ENCODE measurements at places on chromosomes 12 and 14.

DNA sequence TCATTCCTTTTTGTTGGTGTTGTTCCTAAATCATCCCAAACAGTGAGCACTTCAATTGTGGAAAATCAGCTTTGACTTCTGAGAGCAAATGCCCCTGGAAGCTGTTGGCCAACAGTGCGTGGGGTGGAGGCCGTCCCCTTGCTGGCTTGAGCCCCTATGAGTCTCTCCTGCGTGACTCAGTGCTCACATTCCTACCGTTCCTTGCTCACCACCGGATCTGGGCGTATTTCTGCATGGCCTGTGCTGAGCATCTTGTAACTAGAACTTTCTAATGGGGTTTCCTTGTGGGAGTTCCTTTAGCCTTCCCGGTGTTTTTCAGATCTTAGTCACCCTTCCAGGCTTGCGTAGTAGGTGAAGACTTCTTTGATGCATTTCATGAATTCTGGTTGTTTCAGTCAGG, 14.7 kb downstream of the SERPINA1 start:
- DNase-seq, result no peak

DNA sequence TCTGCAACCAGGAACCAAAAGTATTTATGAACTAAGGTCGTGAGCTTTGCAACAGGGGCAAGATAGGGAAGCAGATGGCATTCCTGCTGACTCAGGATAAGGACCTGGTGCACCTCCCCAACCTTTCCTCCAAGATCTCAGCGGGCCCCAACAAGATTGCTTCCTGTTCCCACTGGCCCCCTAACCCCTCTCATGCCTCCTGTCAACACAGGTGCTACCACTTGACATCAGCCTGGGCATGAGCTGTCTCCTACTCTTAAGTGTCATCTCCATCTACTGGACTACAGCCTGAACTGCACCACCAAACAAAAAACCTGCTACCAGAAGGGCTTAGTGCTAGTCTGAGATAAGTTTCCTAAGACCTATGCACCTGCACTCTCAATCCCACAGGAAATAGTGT, 32.7 kb downstream of the MED6 start:
- DNase-seq, result no peak

- no peak for DNase-seq
These were observed 552.3 kb downstream of the SLC16A7 start for GRCh38 chr12:60148109-60148508.

DNA sequence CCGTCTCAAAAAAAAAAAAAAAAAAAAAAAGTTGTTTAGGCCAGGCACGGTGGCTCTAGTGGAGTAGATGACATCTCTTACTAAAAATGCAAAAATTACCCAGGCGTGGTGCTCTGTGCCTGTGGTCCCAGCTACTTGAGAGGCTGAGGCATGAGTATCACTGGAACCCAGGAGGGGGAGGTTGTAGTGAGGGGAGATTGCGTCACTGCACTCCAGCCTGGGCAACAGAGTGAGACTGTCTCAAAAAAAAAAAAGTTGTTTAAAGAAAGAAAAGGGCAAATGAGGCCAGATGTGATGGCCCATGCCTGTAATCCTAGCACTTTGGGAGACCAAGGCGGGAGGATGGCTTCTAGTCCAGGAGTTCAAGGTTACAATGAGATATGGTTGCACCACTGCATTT, 36.6 kb upstream of the SPPL3 start:
- no peak for DNase-seq

- no peak for DNase-seq
These were observed 54.6 kb downstream of the TSPAN11 start for GRCh38 chr12:30980955-30981662.

GRCh38 chr12:91215940-91216454, 33.4 kb upstream of the DCN start:
- no peak for DNase-seq

DNA sequence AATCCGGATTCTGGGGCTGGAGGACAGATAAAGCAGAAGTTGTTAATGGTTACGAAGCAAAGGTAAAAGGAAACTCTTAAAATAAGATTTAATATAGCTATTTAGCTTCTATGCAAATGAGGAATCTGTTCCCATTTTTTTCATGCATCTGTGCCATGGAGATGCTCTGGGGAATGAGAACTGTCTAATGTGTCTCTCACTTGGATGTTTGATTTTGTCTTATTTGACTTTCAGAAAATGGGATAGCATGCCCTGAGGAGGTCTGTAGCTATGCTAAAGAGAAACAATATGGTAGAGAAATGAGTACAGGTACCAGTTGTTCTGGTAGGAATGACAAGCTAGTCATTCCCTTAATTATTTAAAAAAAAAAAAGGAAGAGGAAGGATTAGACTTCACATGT, 24.3 kb downstream of the C12orf76 start:
- DNase-seq, result no peak

- no peak for DNase-seq
These were observed 168.0 kb downstream of the PHLDA1 start for GRCh38 chr12:75863533-75863932.

DNA sequence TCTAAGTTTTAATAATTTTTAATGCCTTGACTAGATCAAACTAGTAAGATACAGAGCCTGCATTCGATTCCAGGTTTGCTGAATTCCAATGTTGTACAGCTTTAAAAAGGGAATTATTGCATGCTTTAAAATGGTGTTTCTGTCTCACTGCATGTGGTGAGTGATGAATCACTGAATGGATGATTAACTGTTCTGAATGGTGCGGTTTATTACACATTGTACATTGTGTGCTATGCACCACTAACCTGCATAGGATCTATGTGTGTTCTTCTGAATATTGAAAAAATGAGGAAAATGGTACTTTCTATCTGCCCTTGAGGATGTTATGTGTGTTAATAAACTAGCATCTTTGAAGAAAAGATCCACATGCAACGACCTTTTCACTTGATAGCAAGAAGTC, 231.7 kb downstream of the NRXN3 start:
- no peak for DNase-seq

DNA sequence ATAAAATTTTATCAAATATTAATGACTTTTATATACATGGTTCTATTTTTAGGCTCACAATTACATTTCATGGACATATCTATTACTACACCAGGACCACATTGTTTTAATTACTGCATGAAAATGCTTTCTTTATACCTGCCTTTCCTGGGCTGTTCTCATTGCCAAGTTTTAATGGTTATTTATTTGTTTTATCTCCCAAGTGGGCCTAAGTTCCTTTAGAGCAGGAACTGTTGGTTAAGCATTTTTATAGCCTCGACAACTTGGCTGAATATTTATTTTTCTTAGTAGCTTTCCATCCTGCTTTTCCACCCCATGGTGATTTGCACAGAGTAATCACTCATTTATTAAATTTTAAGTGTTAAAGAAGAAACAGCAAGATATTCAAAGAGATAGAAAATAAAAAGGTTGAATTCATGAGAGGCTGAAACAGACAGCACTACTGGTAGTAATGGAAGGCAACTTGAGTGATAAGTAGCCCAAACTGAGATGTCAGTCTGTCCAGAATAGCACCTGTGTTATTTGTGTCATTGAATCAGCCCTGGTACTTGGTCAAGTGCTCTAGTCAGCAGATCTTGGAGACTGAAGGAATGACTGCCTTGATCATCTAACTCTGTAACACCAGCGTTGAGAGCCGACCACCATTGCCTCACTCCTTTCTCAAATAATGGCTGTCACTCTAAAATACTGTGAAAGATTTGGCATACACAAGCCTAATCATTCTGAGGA, 119.1 kb upstream of the EGLN3 start:
- DNase-seq, result no peak

GRCh38 chr14:91873471-91874415, 6.4 kb upstream of the TC2N start:
- DNase-seq, result no peak

- DNase-seq, result no peak
These were observed 71.9 kb downstream of the NTF3 start for GRCh38 chr12:5503774-5504173.

DNA sequence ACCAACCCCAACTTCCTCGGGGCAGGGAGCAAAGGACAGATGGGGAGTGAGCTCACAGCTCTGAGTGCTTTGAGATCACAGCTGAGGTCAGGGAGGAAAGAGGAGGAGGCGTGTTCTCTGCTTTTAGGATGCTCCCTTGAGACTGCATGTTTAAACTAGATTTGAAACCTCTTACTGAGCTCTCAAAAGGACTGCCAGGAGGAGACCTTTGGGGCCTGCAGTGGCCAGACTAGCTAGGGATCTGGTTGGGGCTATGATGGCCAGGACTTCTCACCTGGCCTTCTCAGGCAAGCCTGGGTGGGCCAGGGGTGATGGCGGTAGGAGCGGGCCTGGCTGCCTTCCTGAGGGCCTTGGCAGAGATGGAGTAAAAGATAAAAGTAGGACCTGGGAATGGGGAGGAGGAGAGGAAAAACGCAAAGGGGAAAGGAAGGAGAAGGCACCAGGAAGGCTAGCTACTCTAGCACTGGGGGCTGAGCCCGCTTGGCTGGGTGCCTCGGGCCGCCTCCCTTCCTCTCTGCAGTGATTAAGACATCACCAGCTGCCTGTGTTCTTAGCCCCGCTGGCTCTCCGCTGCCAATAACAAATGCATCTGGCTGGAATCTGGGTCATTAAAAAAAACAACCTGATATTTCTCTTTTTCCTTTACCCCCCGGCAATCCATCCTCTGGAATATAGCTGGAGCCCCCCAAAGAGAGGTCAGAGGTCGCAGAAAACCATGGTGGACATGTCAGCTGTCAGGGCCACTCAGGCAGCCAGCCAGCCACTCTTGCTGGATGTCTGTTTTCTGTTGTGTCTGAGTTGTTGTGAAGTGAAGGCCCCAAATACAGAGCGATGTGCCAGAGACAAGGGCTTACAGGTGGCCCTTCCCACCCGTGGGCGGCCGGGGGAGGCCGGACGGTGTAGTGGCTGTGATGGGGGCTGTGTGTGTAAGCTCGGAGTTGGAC, 141.3 kb downstream of the TSPAN9 start:
- DNase-seq, result no peak

GRCh38 chr14:39499514-39499913, 67.3 kb upstream of the FBXO33 start:
- DNase-seq, result no peak

- DNase-seq, result no peak
These were observed 67.1 kb downstream of the IFNG-AS1 start for GRCh38 chr12:68056300-68056699.

DNA sequence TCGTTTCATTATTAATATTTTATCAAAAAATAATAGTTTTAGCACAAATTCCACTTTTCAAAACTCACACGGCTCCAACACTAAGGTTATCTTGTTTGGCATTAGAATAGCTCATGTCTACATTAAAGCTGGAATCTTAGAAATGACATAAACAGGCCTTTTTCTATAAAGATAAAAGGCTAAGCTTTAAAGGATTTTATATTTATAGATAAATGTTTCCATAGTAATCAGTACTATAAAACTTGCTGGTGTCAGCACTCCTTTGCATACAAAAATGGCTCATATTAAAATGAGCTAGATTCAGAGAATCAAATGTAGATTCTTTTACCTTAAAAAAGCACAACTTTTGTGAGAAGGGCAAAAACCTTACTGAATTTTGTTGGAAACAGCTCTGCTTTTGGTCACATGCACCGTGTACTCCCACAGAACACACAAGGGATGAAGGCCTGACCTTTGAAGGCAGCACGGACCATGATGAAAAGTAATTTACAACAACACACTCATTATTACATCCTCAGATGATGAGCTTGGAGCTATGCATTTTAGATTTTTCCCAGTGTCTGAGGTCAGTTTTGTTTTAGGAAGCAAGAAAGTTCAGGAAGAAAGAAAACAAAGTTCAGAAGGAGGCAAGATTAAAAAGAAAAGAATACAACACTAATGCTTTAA, 202.8 kb downstream of the BCAT1 start:
- DNase-seq, result no peak

- no peak for DNase-seq
These were observed 16.7 kb upstream of the ZDHHC17 start for GRCh38 chr12:76747245-76747644.

DNA sequence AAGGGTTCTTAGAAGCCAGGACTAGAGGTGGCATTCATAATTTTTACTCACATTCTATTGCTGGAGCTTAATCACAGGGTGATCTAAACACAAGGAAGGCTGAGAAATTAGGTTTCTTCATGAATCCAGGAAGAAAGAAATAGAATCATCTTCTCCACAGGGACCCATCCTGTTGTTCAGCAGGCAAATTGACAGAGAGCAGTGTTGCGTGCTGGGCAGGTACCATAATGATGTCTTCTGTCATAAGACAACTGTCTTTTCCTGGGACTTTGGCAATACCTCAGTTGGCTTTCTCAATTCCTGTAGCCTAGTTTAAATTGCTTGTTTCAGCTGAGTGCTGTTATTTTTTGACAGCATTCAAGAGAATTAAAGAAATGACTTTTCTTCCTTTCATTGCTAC, 468.0 kb upstream of the SYT1 start:
- DNase-seq, result no peak

DNA sequence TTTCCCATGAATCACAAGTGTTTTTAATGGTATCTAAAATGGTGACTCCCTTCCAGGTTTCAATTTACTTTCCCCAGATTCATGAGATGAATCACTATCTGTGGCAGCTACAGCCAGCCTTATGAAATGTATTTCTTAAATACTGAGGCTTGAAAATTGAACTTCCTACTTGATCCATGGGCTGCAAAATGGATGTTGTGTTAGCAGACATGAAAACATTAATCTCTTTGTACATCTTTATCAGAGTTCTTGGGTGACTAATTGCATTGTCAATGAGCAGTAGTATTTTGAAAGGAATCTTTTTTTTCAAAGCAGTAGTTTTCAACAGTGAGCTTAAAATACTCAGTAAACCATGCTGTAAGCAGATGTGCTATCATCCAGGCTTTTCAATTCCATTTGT, 250.8 kb downstream of the SLC6A15 start:
- DNase-seq, result no peak

DNA sequence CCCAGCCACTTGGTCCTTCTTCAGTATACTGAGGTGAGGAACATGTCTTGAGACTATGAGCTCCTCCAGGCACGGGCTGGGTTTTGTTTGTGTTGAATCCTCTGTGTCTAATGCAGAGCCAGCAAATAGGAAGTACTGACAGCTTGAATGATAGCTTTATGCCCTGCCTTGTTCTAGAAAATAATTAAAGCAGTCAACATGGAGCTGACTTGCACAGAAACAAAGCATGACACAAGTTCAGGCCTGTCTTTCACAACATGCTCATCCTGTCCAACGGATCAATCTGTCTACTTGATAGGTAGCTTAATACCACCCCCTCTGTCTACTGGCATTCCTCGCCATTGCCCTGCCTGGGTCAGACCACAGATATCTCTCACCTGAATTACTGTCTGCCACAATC, 140.9 kb downstream of the ESRRB start:
- DNase-seq, result no peak

Measured in stimulated activated CD4-positive, alpha-beta T cell treated with anti-CD3 and anti-CD28 coated beads, Interleukin-12 subunit alpha, Interleukin-12 subunit beta, amount 100 ng/mL, for 4 hours (primary cell).